ENCODE measurements at places on chromosomes 13 and 19.

- DNase-seq = no peak
Observed at GRCh38 chr19:47303966-47304365, 5.7 kb upstream of the C5AR1 start.

DNA sequence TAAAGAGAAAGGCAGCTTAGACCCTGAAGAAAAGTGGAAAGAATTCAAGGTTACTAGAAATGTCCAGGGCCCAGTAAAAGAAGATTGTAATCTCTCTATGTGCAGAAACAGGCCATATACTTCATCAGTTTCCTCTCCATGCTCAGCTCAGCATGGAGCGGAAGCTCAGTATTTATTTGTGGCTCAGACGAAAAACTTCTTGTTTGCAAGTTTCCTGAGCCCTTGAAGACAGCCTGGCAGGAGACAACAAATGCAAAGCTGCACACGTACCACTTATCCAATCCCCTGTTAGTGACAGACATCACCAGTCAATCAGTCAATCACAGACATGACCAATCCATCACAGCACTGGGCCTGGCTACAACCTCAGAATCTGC is 8.1 kb upstream of the KLF2 start:
- no peak for DNase-seq

DNA sequence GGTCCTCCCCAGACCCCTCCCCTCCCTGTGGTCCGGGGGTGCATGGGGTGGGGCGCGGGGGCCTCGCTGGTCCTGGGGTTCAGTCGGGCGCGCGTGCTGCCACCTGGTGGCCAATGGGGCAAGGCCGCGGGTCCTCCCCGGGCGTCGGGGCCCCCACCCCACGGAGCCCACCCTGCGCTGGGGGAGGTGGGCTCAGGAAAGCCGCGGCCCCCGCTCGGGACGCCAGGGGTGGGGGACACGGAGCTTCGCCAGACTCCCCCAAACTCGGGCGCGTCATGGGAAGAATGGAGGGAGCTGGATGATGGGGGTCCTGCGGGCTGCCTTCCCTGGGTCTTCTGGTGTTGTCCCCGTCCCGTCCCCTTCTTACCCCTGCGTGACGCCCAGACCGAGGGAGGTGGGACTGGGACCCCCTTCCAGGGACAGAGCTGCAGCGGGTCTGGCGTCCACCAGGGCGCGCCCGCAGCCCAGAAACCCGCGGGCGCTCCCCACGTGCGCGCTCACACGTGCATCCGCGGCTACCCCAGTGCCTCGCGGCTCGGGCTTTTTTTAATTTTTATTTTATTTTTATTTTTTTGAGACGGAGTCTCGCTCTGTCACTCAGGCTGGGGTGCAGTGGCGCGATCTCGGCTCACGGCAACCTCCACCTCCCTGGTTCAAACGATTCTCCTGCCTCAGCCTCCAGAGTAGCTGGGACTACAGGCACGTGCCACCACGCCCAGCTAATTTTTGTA is 19.8 kb upstream of the TCF3 start:
- no peak for DNase-seq

DNA sequence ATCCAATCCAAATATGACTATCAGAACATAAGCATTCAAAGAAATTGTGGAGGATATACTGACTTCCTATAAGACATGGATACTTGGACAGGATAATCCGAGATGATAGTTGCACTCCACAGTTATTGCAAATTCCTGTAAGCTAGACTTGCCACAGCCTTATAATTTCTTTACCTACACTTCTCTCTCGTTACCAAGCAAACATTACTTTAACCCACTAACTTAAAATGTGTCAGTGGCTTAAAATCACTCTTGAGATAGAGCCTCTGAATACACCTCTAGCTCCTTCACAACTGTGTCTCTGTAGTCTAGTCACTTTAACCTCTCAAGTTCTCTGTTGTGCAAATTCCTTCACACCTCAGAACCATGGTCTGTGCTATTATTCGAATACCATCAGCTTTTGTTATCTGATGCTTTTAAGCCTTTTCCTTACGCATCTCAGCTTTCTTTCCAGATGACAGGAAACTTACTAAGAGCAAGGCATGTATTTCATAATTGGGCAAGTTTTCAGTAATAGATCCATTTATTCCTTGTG is 474.9 kb upstream of the MIR17HG start:
- DNase-seq = no peak

DNA sequence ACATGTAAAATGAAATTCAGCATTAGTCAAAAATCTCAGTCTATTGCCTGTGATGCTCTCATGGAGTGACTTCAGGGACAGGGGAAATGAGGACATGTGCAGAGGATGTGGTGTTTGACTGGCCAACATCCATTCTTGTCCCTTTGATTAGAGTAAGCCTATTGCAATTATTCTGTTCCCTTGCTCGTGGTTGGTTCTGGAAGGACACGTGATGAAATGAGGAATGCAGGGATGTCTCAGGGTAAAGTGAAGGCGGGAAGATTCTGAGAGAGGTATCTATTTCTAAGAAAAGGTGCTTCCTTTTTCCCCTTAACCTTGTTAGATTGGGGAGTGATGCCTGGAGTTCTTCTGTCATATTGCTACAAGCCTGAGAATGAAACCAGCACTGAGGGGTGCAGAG is 37.1 kb upstream of the CNMD start:
- DNase-seq = no peak

- DNase-seq = no peak
Observed at GRCh38 chr19:39196860-39197562, at the start of gene NCCRP1. Gene NCCRP1 (plus strand): TSS chr19:39196964. CDS start chr19:39196983, 19 bp downstream.

- DNase-seq = no peak
Observed at GRCh38 chr19:504616-505015, 2.7 kb upstream of the TPGS1 start.

DNA sequence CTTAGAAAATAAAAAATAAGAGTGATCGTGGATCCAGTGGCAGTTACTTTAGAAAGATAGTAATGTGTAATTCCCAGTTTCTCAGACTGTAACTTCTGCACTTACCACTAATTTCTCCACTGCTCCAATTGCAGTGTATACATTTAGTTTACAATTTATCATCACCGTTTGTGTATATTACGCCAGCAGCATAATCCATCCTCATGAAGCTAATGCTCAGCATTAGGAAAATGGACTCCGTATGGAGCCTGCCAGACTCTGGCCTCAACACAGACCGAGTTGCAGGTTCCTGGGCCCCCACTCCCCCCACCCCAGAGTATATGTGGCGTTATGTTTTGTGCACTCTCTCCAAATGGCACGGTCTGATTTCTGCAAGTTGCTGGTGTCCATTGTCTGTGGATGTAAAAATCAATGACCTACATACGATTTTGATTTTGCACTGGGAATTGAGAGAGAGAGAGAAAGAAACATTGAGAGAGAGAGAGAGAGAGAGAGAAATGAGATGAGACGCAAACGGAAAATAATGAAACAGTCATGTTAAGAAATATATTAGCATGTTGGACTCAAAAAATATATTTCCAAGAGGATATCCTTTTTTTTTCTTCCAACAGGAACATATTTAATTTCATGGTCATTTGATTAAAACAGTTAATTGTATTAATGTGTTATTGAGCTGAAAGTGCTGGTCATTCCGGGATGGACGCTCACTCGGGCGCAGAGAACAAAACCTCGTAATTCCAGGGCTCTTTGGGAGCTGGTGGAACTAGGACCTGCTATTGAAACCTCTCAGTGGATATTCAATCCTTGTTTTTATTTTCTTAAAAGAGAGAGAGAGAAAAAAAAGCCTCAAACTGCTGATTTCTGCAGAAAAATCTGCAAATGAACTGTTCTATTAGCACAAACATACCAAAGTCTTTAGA is 278.8 kb downstream of the TSHZ3 start:
- no peak for DNase-seq

DNA sequence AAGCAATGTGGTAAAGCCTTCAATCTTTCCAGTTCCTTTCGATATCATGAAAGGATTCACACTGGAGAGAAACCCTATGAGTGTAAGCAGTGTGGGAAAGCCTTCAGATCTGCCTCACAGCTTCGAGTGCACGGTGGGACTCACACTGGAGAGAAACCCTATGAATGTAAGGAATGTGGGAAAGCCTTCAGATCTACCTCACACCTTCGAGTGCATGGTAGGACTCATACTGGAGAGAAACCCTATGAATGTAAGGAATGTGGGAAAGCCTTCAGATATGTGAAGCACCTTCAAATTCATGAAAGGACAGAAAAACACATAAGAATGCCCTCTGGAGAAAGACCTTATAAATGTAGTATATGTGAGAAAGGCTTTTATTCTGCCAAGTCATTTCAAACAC is 15.6 kb upstream of the ZNF763 start:
- DNase-seq = no peak

GRCh38 chr19:23099966-23100365 is 16.9 kb upstream of the ZNF730 start:
- DNase-seq = no peak

DNA sequence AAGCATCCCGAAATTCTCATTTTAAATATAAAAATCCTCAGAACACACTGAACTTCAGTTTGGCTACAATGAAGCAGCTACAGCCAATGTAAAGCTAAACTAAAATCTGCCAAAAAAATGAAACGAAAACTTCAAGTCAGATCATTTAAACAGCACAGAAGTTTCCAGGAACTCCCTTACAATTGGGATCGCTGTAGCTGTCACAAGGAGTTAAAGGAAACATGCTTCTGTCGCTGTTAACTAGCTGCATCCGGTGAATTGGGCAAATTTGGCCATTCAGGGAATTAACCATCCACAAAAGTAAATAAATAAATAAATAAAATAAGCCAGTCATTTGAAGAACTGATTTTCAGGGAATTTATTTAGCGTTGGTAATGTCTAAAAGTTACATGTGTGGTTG is 77.0 kb upstream of the PEG3 start:
- no peak for DNase-seq

GRCh38 chr19:2604747-2605329 is 97.7 kb downstream of the GNG7 start:
- DNase-seq = no peak

DNA sequence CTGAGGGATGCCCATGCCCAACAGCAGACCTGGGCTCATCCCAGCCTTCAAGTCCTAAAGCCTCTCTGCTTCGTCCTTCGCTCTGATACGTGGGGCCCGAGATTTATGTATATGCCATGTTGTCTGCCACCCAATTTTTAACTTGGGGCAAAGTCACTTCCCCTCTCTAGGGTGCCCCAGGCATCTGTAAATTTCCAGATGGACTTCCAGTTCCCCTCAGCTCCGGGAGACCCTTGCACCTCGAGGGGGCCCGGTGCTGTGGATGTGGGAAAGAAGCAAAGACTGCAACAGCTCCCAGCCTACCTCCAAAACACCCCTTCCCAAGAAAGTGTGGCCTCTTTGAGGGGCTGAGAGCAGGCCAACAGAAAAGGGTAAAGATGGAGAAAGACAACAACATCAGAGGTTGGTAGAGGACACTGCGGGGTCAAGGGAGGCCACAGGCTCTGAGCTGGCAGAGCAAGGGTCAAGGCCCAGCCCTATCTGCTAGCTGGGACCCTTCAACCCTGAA is 97.4 kb downstream of the STK24 start:
- no peak for DNase-seq

DNA sequence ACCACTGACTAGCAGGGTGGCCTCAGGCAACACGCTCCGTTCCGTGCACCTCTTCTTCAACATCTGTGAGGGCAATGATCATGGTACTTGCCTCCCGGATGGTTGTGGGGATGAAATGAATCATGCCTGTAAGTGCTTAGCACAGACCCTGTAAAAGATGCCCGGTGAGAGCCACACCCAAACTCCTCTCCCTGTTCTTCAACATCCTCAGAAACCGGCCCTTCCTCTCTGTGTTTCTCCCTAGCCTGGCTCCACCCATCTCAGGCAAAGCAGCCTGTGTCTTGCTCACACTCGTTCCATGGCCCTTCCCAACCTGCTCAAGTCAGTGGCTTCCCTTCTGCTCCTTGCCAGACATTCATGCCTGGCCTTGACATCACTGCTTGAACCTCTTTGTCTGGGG is 5.8 kb upstream of the DMKN start:
- DNase-seq = no peak

GRCh38 chr19:53870485-53870844 is 2.8 kb downstream of the MYADM start:
- peak; percentile 38 for DNase-seq

DNA sequence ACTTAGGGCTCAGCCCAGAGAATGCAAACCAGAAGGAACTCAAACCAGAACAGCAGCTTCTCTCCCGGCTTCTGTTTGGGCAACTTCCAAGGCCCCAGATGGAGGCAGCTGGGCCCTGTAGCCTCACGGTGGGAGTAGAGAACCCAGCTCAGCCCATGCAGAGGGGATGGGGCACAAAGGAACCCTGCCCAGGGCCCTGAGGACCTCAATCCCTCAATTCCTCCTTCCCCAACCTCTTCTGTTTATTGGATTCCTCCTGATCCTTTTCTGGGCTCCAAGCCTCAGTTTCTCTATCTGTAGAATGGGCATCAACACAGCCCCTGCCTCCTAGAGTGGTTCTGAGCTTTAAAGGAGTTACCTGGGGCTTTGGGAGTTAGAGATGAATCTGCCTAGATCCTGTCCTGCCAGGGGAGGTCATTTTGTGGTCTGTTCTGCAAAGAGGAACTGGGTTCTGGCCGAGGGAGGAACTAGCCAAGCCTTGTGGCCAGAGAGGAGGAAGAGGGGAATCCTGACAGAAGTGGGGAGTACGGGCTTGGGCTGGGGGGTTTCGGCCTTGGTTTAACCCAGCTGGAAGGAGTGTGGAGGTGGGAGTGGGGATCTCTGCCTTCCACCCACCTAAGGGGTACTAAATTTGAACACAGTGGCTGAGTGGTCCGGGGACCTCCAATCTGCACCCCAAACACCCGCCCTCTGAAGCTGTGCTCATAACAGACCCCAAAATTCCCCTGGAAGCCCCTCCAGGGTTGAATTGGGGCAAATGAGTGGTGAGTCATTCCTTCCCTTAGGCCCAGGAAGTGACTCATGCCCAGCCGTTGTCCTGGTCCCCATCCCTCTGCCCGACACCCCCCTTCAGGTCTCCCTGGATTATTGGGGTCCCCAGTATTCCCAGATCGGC is 2.7 kb downstream of the ADGRE5 start:
- DNase-seq = no peak

DNA sequence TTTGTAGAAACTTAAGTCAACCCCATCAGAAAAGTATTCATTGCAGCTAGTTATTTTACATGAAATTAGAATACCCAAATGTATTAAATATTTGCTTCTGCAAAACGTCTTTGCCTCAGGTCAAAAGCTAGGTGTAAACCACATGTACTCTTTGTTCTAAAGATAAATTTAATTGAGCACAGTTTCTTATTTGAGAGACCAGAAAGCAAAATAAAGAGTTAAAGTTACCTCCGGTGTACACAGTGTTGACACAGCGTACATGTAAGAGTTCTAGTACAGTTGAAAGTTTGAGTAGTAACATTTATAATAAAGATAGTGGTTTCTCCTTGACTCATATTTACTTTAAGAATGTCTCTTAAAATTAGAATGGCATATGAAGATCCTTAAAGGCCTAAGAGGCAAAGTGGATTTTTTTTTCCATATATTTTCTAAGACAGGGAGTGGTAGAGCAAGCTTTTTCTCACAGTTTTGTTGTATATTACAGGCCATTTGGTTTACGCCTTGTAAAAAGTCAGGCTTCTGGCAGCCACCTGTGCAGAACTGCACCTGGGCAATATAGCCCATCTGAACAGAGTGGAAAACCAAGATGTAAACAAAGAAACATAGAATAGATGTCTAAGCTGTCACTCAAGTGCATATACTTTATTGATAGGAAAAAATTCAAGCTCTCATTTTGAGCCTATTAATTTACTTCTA is 2.9 kb downstream of the LRCH1 start:
- DNase-seq = no peak
